Tibial nerve (tissue), 4 donors: ENCODE measurements at places on chromosomes 3 and 15. TPM values are rescaled to one million over a fixed set of nuclear protein-coding genes. Genes with fewer than 3 reads are reported as not detected.

PYGO1 gene
- 11.9 TPM for total RNA-seq

DNA sequence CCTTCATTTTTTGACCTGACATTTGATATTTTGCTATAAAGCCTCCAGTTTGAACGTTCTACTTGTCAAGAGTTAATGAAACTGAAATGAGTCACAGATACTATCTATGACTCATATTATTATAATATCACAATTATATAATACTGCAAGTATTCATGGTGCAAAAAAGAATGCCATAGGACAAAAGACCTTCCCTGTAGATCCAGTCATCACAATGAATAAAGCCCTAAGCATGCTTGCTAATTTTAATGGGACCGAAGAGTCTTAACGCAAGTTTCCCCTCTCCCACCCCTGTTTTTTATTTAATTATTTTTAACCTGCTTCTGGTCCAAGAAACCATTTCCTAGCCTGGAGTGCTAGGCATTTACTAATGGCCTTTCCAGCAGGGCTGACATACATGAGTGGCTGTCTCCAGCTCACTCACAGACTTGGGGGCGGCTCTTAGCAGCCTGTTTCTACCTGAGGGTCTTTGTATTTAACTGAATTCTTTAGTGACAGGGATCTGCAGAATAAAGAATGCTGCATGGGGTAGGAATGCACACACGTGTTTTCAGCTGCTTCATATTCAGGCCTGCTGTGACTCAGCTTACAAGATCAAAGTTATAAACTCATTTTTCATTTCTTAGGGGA lies 61.2 kb downstream of the THBS1 start:
- no peak for DNase-seq

DNA sequence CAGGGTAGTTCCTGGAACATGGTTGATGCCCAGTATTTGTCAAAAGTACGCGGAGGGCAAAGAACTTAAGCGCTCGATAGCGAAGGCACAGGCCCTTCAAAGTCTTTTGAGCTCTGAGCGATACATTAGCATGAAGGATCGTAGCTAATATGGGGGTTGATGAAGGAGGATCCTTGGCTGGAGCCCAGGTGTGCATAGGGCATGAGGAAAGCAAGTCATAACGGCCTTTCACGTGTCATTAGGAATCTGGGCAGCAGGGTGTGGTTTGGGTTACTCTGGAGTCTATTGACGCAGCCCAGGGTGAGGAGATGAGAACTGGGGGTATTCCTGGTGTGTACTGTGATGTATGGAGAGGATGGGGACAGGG lies 31.7 kb downstream of the SPINK8 start:
- DNase-seq = no peak

GRCh38 chr15:29889542-29890329 lies 67.5 kb upstream of the TJP1 start:
- DNase-seq = no peak

DNA sequence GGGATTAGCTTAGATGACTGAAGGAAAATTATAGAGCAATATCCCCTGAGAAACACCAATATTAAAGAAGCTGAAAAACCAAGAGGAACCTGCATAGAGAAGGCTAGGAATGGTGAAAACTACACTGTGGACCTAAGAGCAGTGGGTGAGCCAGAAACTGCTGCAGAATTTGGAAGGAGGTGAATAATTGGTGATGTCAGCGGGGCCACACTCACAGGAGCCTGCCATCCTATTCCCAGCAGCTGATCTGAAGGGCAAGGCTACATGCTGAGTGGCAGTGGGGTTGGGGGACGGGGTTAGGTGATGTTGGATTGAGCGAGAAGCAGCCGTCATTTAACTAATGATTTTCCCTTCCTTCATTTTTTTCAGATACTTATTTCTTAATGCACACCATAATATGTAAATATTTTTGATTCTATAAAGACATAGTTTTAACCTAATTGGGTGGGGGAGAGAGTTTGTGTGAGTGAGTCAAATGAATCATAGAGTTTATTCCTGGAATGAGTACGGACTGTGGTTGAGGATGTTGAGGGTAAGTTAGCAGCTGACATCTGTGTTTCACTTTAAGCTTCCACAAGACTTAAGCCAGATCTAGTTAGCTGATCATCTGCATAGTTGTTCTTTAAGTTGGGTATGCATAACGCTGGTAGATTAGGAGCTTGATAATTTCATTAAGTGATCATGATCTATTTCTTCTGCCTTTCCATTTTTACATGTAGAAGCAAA lies 222.8 kb downstream of the PTPRG start:
- no peak for DNase-seq

DNA sequence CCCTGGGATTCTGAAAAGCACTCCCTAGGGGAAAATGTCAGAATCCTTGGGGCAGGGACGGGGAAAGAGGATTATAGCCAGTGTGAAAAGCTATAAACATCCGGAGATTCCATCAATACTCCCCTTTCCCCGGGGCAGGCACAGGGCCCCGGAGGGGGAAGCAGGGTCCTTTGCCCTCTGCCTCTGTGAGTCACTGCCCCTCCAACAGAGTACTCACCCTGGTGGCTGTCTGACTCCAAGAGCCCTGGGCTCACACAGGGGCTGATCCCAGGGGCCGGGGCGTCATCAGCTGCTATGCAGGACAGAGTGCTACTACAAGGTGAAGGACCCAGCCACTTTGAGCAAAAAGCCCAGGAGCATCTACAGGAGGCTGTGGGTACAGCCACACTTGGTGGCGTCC lies 133.0 kb upstream of the PRR20G start:
- no peak for DNase-seq

- no peak for DNase-seq
Measured at GRCh38 chr3:185813691-185814215, 11.1 kb downstream of the IGF2BP2 start.

DNA sequence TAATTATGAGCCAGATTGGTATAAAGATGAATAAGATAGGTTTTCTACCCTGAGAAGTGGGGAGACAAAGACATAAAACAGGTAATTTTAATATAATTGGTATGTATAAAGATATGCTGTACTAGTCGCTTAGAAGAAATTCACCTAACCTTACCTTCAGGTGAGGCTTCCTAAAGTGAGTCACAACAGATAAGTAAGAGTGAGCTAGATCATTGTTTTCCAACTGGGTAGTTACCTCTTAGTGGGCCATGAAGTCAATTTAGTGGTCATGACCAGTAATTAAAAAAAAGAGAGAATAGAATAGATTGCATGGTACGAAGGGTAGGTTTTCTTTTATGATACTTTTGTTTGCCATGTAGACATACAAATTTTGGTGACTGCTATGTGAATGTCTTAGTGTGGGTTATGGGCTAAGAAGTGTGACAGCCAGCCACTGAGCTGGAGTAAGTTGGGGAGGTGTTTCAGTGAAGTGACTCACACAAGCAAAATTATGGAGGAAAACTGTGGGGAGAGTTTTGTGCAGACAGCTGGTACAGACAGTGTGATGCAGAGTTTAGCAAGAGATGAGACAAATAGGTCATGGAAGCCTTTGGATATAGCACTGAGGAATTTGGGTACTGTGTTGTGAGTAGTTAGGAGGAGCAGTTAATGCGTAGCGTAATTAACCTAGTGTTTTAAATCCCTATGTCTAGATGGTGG lies 8.2 kb downstream of the TRNT1 start:
- no peak for DNase-seq

STAB1 gene
- 269 TPM for total RNA-seq

LSMEM2 gene
- total RNA-seq = 2.1 TPM
